CD4-positive, alpha-beta T cell (primary cell): ENCODE measurements at places on chromosomes 16 and 17.

GRCh38 chr16:72739577-72739976 lies 308.4 kb downstream of the ZFHX3 start:
- no peaks in the 10 kb centered on the region for H3K27me3 ChIP-seq
- no peak overlapping the region for H3K4me3 ChIP-seq
- H3K27ac ChIP-seq: no peak overlapping the region
- DNase-seq: no peak
- H3K36me3 ChIP-seq: no peaks in the 10 kb centered on the region

DNA sequence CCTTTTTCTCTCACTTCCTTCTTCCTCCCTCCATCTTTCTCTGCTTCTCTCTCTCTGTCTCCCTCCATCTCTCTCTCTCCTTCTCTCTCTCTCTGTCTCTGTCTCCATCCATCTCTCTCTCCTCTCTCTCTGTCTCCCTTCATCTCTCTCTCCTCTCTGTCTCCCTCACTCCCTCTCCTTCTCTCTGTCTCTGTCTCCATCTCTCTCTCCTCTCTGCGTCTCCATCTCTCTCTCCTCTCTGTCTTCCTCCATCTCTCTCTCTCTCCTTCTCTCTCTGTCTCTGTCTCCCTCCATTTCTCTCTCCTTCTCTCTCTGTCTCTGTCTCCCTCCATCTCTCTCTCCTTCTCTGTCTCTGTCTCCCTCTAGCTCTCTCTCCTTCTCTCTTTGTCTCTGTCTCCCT lies 194.1 kb downstream of the GSG1L start:
- no peak overlapping the region for H3K27ac ChIP-seq
- no peak for DNase-seq
- H3K27me3 ChIP-seq: no peaks in the 10 kb centered on the region
- no peak overlapping the region for H3K4me3 ChIP-seq

- DNase-seq: no peak
- H3K27me3 ChIP-seq: no peaks in the 10 kb centered on the region
- H3K4me1 ChIP-seq: peaks cover 30% of the 10 kb centered on the region
- H3K36me3 ChIP-seq: no peaks in the 10 kb centered on the region
These were observed 1.8 kb upstream of the TEX2 start for GRCh38 chr17:64264891-64265290.

- H3K36me3 ChIP-seq: peaks cover 29% of the 10 kb centered on the region
- peaks cover 7% of the 10 kb centered on the region for H3K4me1 ChIP-seq
- H3K27ac ChIP-seq: no peak overlapping the region
- no peak overlapping the region for H3K4me3 ChIP-seq
- DNase-seq: no peak
These were observed 20.6 kb downstream of the TTYH2 start for GRCh38 chr17:74233937-74234336.

- no peaks in the 10 kb centered on the region for H3K27me3 ChIP-seq
These were observed 29.9 kb downstream of the DYNLL2 start for GRCh38 chr17:58112970-58113631.

GRCh38 chr17:40415390-40415789 lies 2.3 kb downstream of the TOP2A start:
- H3K27ac ChIP-seq: no peak overlapping the region
- H3K4me3 ChIP-seq: no peak overlapping the region
- no peaks in the 10 kb centered on the region for H3K36me3 ChIP-seq
- peaks cover 32% of the 10 kb centered on the region for H3K4me1 ChIP-seq

DNA sequence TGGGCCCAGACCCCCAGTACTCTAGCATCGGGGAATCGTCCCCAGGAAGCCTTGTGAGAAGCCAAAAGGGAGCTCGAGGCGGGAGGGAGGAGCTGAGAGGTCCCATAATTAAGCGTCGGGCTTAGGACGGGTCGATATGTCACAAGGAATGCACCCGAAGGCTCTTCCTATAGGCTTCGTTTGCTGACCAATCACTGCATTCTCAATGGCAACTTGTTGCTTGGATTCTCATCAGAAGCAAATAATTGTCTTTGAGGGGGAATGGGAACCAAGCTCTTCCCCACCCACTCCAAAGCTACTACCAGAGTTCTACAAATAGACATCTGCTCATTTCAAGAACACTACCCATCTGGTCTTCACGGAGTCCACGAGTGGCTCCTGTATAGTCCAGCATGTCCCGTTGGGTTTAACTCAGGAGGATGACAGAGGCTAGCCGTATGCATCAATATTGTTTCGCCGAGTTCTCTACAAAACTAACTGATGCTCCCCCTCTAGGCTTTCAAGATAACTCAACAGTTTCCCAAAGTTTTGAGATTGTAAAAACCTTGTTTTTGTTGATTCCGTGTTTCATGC lies 628 bp upstream of the BLMH start:
- peaks cover 8% of the 10 kb centered on the region for H3K4me1 ChIP-seq
- peaks cover 14% of the 10 kb centered on the region for H3K36me3 ChIP-seq
- peak overlapping the region; percentile 91 for H3K4me3 ChIP-seq
- H3K27me3 ChIP-seq: no peaks in the 10 kb centered on the region

DNA sequence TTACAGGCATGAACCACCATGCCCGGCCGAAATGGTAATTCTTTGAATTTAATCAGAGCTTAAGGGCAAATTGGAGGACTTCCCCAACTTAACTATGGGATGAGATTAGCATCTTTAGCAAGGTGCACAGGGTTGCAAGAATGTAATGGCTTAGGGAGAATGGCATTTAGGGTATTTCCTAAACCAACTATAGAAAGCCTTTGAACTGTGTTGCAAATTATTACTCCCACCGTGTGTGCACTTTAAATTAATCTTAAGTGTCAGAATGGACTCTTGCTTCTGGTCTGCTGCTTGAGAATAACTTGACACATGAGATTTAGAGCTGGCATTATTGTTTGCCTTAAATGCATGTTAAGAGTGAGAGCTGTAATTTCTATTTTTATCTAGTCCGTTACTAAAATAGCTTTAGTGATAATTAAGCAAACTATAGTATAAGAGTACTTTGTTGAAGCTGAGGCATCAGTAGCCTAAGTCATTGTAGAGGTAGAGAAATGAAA lies 59.8 kb downstream of the TUBD1 start:
- no peaks in the 10 kb centered on the region for H3K36me3 ChIP-seq
- H3K27me3 ChIP-seq: no peaks in the 10 kb centered on the region
- peaks cover 42% of the 10 kb centered on the region for H3K4me1 ChIP-seq
- no peak overlapping the region for H3K27ac ChIP-seq

GRCh38 chr16:85227084-85227945 lies 115.0 kb upstream of the CIBAR2 start:
- H3K4me1 ChIP-seq: no peaks in the 10 kb centered on the region
- no peak overlapping the region for H3K4me3 ChIP-seq
- DNase-seq: no peak
- no peak overlapping the region for H3K27ac ChIP-seq
- no peaks in the 10 kb centered on the region for H3K27me3 ChIP-seq

DNA sequence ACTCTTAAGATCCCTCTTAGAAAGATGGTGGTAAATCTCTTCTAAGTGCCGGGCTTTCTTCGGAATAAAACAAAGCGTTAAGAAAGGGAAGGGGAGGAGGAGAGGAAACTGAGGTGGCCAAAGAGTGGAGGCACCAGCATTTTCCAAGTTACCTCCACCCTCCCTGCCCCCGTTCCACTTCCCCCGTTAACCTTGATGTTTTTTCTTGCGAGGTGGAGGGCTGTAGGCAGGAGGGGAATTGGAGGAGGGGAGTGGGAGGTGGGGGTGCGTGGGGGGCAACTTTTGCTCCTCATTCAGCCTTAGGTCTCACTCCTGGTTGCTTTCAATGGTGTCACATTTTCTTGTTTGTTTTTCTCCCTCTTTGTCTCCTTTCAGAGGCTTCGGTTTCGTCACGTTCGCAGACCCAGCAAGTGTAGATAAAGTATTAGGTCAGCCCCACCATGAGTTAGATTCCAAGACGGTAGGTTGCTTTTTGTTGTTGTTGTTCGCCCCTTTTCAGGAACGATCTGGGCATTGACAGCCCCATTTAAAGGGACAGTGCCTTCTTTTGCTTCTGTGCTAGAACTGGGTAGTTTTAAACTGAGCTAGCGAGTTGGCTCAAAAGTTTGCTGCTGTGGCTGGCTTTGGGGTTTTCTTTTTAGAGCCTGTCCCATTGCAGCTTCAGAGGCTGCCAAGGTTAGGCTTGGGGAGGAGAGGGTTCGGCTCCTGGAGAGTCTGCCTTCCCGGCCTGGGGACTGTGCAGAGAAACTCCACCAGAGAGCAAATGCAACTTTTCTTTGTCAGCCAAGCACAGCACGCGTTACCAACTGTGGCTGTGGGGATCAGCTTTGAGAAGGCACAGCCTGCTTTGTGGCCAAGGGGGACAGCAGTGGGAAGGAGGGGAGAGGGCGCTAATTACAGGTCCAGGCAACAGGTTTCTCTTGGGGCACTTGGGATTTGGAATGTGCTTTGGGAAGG lies 1.9 kb downstream of the MSI2 start:
- H3K4me1 ChIP-seq: peaks cover 35% of the 10 kb centered on the region
- H3K4me3 ChIP-seq: peak overlapping the region; percentile 74
- H3K36me3 ChIP-seq: peaks cover 20% of the 10 kb centered on the region
- no peak for DNase-seq

- no peak overlapping the region for H3K4me3 ChIP-seq
- H3K4me1 ChIP-seq: peaks cover 40% of the 10 kb centered on the region
- no peaks in the 10 kb centered on the region for H3K27me3 ChIP-seq
- no peak for DNase-seq
- H3K27ac ChIP-seq: no peak overlapping the region
These were observed 7.9 kb downstream of the SLC5A10 start for GRCh38 chr17:18959845-18960240.

- H3K4me1 ChIP-seq: no peaks in the 10 kb centered on the region
- H3K4me3 ChIP-seq: no peak overlapping the region
These were observed 73.9 kb upstream of the KIFC3 start for GRCh38 chr16:57876210-57876609.

- H3K27me3 ChIP-seq: no peaks in the 10 kb centered on the region
- DNase-seq: no peak
- H3K36me3 ChIP-seq: no peaks in the 10 kb centered on the region
- no peak overlapping the region for H3K27ac ChIP-seq
- H3K4me3 ChIP-seq: no peak overlapping the region
These were observed 819.7 kb downstream of the KCNJ18 start for GRCh38 chr17:22512057-22512456.

DNA sequence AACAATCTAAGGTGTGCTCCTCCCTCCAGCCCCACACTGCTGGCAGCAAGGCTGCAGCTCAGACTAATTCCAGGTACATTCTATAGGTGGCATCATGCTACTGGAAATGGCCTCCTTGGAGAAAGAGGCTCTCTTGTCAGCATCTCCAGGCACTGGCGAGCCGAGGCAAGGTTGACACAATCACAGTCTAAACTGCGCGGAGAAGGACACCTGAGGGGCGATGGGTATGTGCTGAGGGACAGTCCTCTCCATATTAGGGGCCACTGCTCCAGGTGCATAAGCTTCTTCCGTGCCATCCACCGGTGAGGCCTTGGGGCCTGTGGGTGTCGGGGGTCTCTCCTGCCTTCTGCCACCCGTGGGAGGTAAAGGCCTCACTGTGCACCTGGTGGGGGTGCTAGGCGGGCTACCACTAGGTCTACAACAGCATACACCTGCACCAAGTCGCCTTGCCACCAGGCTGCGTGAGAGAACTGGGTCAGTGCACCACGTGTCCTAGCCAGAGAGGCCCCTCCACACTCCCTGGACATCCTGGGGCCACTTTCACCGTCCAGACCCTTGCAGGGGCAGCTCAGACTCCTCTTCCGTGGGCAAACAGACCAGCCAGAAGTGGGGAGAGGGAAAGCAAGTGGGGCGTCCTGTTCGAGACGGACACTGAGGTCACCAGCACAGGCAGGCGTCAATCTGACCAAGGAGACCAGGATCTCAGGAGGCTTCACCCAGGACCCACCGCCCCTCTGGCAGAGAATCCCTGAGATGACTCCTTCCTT lies 12.1 kb upstream of the CBX8 start:
- peaks cover 83% of the 10 kb centered on the region for H3K27me3 ChIP-seq
- peak; percentile 50 for DNase-seq
- peaks cover 64% of the 10 kb centered on the region for H3K4me1 ChIP-seq
- H3K36me3 ChIP-seq: no peaks in the 10 kb centered on the region
- no peak overlapping the region for H3K4me3 ChIP-seq

DNA sequence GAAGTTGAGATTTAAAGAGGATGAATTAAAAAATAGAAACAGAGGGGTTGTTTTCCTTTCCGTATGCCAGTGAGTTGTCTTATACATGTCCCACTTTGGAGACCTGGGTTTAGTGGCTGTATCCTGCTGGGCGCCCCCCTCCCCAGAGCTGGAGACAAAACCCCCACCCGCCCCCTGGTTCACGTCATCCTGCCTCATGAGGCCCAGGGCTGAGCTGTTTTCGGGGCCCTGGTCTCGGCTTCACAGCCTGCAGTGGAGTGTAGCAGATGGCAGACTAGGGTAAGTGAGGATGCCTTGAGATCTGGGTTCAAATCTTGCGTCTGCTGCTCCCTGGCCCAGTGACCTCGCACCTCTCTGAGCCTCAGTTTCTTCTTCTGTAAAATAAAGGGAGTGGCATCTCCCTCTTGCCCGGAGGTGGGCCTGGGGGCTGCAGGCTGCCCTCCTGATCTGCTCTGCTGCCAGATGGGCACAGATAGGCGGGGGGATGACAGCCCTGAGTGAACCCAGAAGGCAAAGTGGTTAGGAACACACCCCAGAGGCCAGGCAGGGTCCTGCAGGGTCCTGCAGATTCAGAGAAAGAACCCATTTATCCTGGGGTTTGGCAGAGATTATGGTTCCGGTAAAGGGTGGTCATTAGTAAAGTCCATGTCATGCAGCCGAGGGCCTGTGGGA lies 45.1 kb downstream of the SOCS3 start:
- no peak overlapping the region for H3K27ac ChIP-seq
- H3K4me1 ChIP-seq: peaks cover 55% of the 10 kb centered on the region
- no peak for DNase-seq

DNA sequence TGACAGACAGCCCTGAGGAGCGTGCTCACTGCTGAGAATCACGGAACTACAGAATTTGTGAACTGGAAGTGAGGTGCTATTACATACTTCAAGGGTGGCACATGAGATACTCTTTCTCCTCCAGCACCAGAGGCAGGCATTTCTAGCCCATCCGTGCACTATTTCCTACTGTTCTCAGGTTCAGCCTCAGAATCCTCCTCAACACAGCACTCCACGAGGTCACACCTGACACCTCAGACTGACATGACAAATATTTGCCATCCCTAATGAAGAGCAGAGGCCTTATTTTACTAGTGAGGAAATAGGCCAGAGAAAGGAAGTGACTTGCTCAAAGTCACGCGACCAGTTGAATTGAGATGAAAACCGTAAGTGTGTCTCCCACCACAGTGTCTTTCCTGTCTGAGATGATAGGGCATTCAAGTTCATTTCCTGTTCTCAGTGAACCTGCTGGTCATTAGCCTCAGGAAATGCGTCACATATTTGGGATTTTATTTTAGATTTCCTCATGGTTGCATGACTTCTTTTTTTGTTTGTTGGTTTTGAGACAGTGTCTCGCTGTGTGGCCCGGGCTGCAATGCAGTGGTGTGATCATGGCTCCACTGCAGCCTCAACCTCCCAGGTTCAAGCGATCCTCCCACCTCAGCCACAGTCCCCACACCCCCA lies 23.6 kb downstream of the SEZ6 start:
- peaks cover 29% of the 10 kb centered on the region for H3K4me1 ChIP-seq
- H3K4me3 ChIP-seq: no peak overlapping the region
- H3K27ac ChIP-seq: peak overlapping the region; percentile 55
- peak; percentile 92 for DNase-seq

GRCh38 chr16:24670623-24671454 lies 58.6 kb upstream of the TNRC6A start:
- H3K27me3 ChIP-seq: peaks cover 9% of the 10 kb centered on the region
- H3K27ac ChIP-seq: no peak overlapping the region
- H3K4me3 ChIP-seq: no peak overlapping the region

- no peak for DNase-seq
- H3K36me3 ChIP-seq: no peaks in the 10 kb centered on the region
- no peaks in the 10 kb centered on the region for H3K27me3 ChIP-seq
- H3K4me1 ChIP-seq: no peaks in the 10 kb centered on the region
- no peak overlapping the region for H3K27ac ChIP-seq
These were observed 8.1 kb downstream of the FTO start for GRCh38 chr16:53712065-53712464.
